ENCODE measurements at places on chromosomes 4 and X.

- no peak for DNase-seq
Measured at GRCh38 chrX:10395643-10396042, 224.7 kb downstream of the MID1 start.

- no peak for DNase-seq
Measured at GRCh38 chr4:31130930-31131329, 410.8 kb downstream of the PCDH7 start.

- no peak for DNase-seq
Measured at GRCh38 chr4:78552389-78553042, 946 bp downstream of the ANXA3 start.

DNA sequence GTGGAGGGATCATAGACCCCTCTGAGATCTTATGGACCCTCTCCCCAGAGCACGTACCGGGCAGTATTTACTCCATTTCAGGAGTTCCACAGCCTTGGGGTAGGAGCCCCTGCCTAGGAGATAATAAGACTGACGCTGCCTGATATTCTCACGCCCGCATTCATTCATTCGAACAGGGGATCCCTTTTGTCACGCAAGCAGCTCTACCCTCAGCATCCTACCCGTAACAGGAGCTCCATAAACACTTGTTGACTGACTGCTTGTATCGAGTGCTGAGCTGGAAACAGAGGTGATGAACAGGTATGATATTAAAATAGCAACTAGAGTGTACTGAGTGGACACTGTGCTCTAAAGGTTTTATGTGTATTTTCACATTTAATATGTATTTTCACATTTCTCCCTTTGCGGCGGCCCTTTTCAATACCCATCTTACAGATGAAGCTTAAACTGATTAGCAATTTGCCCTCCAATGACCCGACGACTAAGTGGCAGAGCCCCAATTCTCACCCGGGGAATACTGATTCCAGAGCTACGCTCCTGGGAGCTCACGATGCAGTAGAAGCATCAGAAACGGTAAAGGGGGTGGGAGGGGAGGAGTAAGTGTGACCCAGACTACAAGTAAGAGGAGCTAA lies 888 bp downstream of the RAB28 start:
- DNase-seq, result no peak

- no peak for DNase-seq
Measured at GRCh38 chrX:96455078-96455477, 229.6 kb upstream of the DIAPH2 start.

- DNase-seq, result no peak
Measured at GRCh38 chr4:40192114-40193015, 4.5 kb upstream of the RHOH start.

DNA sequence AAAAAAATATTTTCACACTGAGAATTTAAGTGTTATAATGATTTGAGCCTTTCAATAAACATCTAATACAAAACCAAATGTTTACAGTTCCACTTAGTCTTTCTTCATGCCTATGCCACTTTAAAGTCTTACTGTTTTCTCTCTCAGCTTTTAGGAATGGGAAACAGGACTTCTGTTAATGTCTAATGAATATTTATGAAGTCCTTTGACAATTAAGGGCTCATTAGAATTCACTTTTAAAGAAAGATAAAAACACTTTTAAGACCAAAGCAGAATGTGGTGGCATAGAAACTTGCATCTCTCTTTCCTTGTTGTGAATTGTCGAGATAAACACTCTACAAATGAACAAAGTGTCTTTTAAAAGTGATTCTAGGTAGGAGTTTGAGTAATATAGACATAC lies 315.9 kb downstream of the BMPR1B start:
- DNase-seq, result no peak

DNA sequence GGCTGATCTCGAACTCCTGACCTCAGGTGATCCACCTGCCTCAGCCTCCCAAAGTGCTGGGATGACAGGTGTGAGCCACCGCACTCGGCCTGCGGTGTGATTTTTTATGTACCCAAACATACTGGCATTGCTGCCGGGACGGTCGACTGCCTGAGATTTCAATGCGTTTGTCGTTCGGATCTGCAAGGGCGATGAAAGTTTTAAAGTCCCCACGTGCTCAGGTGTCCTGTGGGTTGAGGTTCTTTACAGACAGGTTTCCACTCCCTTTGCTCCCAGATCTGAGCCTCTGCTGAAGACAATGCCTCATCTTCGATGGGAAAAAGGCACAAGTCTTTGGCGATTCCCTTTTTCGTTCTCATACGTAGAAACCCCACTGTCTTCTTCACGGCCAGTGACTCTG lies 78.1 kb upstream of the SHOX start:
- no peak for DNase-seq

DNA sequence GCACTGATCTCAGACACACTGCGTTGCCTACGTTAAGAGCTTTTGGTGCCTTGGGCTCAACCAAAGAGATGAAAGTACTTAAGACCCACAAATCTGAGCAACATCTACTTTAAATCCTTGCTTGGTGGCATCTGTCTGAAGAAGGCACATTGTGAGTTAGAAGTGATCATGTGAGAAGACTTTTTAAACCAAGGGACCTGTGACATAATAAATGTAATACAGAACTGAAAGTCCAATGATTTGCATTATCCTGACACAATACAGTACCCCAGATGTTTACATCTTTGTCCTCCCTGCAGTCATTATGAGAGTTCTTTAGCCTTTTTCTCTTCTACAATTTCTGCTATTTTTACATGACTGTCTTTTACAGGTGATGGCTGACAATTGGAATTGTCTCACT lies 96.7 kb upstream of the FTHL17 start:
- DNase-seq, result no peak

GRCh38 chr4:114132199-114132598 lies 152.8 kb upstream of the ARSJ start:
- no peak for DNase-seq

DNA sequence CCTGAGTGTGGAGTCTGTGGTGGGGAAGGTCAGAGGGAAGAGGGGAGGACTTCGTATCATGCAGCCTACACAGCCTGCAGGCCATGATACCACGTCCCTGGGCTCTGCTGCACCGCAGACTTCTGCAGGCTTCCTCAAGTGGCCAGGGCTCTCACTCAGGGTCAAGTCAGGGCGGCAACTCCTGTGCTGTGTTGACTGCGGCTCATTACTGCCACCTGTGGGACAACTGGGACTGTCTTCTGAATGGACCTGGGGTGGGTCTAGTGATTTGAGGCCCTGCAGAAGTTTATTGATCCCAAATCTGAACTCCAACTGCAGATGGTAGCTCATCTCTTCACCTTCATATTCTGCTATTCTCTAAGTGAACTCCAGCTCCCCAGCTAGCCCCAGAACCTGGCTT lies 167.1 kb downstream of the NSUN7 start:
- DNase-seq, result peak; percentile 6

GRCh38 chr4:80268936-80269335 lies 2.5 kb downstream of the FGF5 start:
- no peak for DNase-seq

DNA sequence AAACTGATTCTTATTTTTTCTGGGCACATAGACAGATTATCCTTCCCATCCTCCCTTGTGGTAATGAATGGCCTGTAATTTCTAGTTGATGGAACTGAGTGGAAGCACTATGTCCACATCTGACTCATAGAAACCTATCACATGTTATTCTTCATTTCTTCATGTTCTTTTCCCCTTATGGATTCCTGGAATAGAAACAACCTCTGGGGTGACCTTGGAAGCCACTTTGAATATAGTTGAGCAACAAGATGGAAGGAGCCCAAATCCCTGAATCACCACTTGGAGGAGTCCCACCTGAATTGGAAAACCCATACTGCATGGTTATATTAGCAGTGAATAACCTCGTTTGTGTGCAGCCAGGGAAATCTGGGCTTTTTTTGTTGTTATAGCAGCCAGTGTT lies 137.8 kb downstream of the MID1IP1 start:
- no peak for DNase-seq

DNA sequence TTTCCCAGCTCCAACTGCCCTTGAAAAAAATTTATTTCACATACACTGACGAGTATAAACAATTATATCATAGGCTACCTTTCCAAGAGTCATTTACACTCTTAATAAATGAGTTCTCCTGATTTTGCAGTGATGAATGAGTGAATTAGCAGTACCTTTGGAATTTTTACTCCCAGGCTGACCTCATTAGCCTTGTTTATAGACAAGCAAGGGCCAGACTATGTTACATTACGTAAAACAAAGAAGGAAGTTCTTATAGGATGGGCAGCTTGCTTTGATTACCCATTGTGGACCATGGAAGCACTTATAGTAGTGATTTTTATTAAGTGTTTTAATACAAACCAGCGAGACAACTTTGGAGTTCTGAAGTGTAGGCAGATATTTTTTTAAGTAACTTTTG lies 112.9 kb upstream of the C1QTNF7 start:
- DNase-seq, result no peak

DNA sequence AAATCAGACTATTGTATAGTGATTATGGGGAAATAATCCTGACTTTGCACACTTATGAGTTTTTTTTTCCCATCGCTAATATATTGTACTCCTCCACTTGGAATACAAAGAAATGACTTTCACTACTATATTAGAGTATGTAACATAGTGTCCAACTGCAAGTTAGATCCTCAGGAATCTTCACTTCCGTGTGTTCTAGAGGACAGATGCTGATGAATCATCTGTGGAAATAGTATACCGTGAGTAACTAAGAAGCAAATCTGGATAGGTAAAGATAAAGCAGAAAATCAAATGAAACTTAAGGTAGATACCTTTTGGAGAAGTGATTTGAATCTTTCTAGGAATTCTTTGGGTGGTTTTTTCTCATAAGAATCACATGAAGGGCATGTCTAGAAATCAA lies 8.3 kb downstream of the IL21 start:
- DNase-seq, result no peak

DNA sequence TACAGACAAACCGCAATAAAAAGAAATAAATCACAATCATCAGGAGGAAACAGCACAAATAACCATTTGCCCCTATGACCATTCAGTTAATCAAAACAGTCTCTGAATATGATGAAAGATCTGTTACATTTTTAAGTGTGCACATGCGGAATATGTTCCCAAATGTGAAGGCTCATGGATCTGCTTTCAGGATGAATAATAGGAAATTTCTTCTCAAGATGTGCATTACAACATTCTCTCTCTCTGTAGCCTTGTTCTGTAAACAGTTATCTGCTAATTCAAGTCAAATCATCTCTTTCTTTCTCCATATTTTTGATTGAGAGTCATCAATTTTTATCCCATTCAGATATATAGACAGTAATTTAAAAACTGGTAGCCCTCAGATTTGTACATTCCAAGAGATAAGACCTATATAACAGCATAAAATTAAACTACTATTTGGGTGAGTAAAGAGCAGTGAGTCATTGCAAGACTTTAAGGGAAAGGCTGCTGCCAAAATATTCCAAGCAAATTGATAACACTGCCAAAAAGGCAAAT lies 433.9 kb upstream of the ATOH1 start:
- no peak for DNase-seq

GRCh38 chr4:147737623-147738022 lies 5.7 kb downstream of the ARHGAP10 start:
- DNase-seq, result no peak

GRCh38 chr4:94852616-94853015 lies 94.9 kb downstream of the BMPR1B start:
- no peak for DNase-seq

DNA sequence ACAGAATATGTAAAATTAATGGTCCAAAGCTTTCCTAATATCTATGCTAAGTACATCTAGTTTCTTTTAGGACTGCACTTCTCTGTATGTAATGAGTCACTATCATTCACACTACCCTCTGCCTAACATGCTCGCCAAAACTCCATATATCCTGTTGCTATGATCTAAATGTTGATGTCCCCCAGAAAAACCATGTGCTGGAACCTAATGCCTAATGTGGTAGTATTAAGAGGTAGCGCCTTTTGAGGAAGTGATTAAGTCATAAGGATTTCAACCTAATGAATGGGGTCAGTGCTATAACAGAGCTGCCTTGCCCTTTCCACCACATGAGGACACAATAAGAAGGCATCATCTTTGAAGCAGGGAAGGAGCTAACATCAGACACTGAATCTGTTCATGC lies 34.9 kb upstream of the NFKB1 start:
- DNase-seq, result no peak

DNA sequence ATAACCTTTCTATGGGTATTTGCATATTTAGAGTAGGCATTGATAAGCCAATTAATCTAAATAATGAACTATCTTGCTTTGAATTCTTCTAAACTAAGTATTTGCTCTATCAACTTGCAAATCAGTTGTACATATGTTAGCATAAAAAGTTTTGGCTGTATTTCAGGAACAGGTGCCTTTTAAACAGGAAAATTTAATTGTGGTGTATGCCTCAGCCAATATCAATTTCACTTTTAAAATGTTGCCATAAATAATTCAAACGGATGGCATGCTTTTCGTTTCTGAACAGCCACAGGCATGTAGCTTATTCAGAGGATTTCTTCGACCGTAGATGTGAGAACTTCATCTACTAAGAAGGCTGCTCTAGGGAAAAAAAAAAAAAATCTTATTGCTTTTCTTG lies 99.9 kb downstream of the DCLK2 start:
- no peak for DNase-seq

GRCh38 chr4:73707269-73707875 lies 33.0 kb upstream of the CXCL8 start:
- no peak for DNase-seq

- DNase-seq, result no peak
Measured at GRCh38 chrX:86910602-86911311, 606.8 kb upstream of the KLHL4 start.

DNA sequence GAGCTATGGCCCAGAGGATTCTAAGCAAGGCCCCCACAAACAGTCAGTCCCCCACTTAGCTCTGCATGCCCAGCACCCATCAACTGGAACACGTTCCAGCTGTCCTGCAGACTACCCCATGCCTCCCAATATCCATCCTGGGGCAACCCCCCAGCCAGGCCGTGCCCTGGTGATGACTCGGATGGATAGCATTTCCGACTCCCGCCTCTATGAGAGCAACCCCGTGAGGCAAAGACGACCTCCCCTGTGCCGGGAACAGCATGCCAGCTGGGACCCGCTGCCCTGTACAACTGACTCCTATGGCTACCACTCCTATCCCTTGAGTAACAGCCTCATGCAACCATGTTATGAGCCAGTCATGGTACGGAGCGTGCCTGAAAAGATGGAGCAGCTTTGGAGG lies 32.0 kb downstream of the LAS1L start:
- no peak for DNase-seq
